ENCODE measurements at places on chromosomes 4 and X.

GRCh38 chr4:95159384-95159783 is 389.4 kb downstream of the UNC5C start:
- no peak for DNase-seq

DNA sequence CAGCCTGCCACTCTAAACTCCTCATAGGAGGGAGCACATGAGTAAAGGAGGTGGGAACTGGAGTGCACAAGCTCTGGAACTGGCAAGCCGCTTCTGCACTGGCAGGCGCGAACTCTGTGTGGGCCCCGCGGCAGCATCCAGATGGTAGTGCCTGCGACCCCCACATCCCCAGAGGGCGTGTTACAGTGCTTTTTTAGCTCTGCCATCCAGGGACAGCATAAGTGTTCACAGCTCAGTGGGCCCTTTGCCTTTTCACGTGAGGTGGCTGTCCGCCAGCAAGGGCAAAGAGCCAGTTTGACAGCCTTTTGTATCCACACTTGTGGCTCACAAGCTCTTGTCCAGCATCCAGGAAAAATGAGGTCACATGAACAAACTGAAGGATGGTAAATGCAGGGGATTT is 581.6 kb upstream of the DIAPH2 start:
- no peak for DNase-seq

GRCh38 chr4:72390409-72390808 is 178.6 kb downstream of the ADAMTS3 start:
- no peak for DNase-seq

- no peak for DNase-seq
Measured at GRCh38 chrX:47239898-47240545, 7.2 kb downstream of the USP11 start.

DNA sequence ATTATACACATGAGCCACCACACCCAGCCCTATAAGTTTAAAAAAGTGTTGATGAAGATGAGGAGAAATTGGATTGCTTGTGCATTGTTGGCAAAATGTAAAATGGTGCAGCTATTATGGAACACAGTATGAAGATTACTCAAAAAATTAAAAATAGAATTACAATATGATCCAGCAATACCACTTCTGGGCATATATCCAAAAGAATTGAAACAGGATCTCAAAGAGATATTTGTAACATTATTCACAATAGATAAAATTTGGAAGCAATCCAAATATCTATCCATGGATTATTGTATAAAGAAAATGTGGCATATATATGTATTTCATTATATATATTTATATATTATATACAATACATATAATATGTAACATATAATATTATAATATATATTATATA is 515.6 kb upstream of the GNPDA2 start:
- no peak for DNase-seq

DNA sequence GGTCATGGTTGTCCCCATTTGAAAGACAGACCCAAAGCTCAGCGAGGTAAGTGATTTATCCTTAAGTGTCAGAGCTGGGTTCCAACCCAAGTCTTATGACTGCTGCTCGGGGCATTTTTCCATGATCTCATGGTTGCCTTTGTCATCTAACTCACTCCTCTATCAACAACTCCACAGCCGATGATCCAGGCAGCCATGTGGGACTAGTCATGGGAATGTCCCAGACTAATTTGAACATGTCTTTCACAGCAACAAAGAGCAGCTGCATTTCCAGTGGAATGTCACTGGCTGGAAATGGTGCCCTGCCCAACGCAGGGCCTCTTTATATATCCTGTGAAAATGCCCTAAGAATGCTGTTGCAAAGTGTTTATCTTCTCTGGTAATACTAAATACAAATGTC is 284.8 kb upstream of the PPARGC1A start:
- DNase-seq: no peak

DNA sequence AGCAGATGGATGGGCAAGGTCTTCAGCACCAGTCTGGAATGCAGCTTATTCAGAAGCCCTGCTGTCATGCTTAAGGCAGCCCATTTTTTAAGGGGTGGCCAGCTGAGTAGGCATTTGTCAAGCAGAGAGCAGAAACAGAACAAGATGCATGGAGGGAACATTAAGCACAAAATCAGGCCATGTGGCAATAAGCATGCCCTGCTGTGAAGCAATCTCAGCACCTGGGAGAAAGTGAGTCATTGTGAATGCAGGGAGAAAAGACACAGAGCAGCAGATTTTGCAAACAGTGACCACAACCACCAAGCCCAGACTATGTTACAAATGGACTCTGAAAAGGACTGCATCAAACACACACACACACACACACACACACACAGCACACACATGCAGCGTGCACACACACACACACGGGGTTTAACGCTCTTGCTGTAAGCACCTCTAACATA is 94.1 kb upstream of the GALNT7 start:
- DNase-seq: no peak

DNA sequence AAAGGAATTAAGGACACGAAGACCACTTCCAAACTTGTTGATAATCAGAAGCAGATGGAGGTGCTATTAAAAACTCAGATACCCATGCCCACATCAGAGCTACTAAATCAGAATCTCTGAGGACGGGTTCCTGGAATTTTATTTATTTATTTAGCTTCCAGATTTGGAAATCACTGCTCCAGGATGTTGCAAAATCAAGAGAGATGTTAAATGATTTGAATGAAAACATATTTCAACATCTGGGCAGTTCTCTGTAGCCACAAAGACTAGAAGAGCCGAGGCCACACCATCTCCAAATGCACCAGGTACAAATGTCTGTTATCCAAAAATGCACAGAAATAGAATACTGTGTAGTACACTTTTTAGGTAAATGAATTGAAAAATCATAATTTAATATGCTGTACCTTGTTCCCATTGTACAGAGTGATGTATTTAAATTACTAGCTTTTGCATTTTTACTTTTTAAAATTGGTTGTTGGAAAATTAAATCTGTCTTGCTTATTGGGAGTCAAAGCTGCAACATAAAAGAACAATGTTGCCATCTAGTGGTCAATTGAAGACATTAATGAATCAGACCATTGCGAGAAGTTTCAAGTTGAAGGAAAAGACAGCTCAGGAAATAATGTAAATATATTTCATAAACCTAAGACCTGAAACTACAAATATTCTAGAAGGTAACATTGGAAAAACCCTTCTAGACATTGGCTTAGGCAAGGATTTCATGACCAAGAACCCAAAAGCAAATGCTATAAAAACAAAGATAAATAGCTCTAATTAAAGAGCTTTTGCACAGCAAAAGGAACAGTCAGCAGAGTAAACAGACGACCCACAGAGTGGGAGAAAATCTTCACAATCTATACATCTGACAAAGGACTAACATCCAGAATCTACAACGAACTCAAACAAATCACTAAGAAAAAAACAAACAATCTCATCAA is 151.3 kb upstream of the TTC29 start:
- peak; percentile 24 for DNase-seq

DNA sequence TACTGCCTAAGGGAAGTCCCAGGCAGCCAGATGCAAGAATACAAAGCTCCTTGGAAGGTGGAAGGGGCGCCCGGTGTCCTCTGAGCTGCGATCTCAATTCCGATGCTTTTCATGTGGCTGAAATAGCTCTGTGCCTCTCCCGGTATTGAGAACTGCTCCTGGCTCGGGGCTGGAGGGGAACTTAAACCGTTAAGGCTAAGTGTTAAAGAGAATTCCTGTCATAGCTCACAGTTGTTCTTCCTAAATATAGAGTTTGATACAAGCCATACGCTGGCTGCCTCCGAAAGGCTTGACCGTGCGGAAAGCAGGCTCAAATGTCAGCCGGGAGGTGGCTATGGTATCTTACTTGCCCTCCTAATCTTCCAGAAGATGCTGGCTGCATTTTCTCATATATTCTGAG is at the start of gene SMPX:
Gene SMPX (minus strand): TSS at position 157 of the 400 bp plus-strand sequence. CDS start 3,826 bp downstream, outside the sequence.
- no peak for DNase-seq

- DNase-seq: no peak
Measured at GRCh38 chr4:24468071-24468470, 116.3 kb downstream of the DHX15 start.

DNA sequence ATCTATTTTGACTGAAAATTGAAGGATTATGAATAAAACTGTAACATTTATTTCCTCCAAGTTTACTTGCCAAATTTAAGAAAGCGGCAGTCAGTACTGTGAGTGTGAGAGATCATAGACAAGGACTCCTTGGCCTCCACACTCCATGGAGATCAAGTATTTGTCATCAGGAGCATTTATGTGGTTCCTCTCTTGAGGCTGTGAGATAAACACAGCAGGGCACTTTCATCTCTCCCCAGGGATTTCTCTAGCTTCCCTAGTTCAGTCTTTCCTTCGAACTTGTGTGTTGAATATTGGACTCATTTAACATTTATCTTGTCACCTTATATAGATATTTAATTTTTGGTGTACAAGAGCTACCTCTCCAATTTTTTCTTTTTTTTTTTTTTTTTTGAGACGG is 40.8 kb downstream of the PDE5A start:
- no peak for DNase-seq

- DNase-seq: no peak
Measured at GRCh38 chr4:15493411-15493810, 23.7 kb downstream of the CC2D2A start.

- no peak for DNase-seq
Measured at GRCh38 chr4:5143306-5143861, 92.1 kb downstream of the STK32B start.

DNA sequence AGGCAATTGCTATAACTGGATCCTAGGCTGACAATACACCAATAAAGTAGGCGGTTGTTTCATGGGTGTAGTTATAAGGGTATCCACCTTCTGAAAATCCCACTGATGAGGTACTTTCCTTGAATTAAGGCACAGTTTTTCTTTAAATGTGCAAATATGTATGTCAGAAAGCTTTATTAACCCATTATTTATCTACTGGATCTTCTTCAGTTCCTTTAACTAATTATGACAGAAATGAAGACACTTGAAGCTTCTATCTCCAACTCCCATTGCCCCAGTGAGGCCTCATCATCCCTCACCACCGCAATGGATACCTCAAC is 159.6 kb upstream of the KLF3 start:
- DNase-seq: peak; percentile 61

DNA sequence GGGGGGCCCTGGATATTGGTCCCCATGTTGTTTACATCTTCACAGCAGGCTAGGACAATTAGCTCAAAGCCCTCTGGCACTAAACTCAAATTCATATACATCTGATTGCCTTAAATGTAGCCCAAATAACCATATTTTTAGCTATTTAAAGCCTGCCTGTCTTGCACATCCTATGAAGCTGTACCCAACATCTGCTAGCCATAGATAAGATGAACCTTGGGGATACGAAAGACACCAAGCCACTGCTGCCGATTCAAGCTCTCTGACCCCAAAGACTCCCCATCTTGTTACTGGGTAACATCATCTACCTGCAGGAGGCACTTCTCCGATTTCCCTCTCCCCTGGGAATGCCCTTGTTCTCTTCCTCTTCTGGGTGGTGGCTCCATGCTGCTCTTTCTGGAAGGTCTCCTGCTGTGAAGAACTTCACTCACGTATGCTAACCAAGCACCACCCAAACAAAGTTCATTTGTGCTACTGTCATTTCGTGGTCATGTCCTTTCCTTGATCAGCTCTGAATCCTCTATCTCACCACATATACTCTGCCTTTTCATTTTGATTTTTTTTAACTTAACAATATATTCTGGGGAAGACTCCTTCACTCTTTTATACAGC is 107.7 kb upstream of the ATXN3L start:
- DNase-seq: no peak

DNA sequence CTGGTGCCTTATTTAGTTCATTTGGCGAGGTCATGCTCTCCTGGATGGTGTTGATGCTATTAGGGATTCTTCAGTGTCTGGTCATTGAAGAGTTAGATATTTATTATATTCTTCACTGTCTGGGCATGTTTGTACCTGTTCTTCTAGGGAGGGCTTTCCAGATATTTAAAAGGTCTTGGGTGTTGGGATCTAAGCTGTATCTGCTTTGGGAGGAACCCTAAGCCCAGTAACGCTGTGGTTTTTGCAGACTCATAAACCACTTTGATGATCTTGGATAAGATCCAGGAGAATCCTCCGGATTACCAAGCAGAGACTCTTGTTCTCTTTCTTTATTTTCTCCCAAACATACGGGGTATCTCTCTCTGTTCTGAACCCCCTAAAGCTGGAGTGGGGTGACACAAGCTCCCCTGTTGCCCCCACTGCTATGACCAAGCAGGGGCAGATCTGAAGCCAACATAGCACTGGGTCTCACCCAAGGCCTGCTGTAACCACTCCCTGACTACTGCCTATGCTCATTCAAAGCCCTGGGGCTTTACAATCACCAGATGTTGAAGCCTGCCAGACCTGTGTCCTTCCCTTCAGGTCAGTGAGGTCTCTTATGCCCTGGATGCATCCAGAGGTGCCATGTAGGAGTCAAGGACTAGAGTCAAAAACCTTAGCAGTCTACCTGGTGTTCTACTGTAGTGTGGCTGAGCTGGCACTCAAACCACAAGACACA is 187.6 kb downstream of the GUCY2F start:
- no peak for DNase-seq

DNA sequence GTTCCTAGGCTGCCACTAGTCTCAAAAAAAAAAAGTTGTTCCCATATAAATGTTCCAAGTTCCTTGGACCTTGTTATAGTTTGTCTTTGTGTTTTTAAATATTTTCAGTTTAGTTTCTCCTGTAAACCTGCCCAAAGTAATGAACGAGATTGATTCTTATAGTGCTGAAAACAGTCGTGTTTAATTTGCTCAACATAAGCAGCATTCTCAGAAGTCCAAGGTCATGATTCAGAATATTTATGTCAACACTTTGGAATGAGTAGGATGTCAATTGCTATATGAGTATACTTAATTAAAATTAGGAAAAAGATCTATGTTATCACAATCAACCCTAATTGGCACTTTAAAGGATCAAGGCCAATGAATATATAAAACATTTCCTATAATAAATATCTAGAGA is 510.9 kb downstream of the PPP4R3C start:
- DNase-seq: no peak

- DNase-seq: no peak
Measured at GRCh38 chr4:44319129-44319528, 129.5 kb downstream of the KCTD8 start.
